ENCODE measurements at places on chromosomes 13 and 19. TPM values are rescaled to one million over a fixed set of nuclear protein-coding genes. Genes with fewer than 3 reads are reported as not detected.

GRCh38 chr19:29630655-29631054 lies 24.6 kb downstream of the POP4 start:
- no peak for DNase-seq

DNA sequence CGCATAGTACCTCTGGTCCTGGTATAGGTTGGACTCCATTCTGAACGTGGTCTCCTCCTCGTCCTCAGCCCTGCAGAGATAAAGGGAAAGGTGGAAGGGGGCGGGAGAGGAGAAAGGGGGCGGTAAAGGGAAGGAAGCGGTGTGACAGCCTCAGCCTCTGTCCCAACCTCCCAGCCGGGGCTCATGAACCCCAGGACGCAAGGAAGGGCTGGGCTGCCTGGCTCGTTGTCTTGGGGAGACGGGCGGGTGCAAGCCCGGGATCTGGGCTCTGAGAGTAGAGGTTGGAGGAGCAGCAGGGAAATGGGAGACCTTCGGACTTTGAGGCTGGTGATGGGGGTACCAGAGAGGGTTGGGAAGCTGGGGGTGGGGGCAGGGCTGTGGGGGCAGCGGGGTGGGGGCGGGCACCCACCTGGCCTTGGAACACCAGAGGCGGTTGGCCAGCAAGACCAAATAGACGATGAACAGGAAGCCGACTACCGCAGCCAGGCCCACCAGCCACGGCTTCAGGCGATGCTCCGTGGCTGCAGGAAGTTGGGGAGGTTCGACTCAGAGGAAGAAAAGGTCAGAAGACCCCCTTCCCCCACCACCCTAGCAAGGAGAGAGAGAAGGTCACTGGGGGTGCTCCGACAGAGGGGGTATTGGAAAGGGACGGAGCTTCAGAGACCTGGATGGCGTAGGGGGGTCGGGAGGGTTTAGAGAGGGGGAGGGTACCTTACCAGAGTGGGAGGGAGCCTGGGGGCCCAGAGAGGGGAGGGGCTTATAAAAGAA lies 1.7 kb downstream of the SMIM24 start:
- peak; percentile 16 for DNase-seq

C3 gene
- total RNA-seq = 2.4 TPM

- DNase-seq = peak; percentile 71
Measured at GRCh38 chr19:18278521-18279265, 2.7 kb downstream of the JUND start.

CADM4 gene
- 0.57 TPM for total RNA-seq

- no peak for DNase-seq
Measured at GRCh38 chr13:34577051-34577450, 365.0 kb upstream of the NBEA start.

GRCh38 chr13:41452462-41452861 lies 4.9 kb upstream of the RGCC start:
- no peak for DNase-seq

GRCh38 chr13:41590643-41591042 lies 133.3 kb downstream of the RGCC start:
- no peak for DNase-seq

DNA sequence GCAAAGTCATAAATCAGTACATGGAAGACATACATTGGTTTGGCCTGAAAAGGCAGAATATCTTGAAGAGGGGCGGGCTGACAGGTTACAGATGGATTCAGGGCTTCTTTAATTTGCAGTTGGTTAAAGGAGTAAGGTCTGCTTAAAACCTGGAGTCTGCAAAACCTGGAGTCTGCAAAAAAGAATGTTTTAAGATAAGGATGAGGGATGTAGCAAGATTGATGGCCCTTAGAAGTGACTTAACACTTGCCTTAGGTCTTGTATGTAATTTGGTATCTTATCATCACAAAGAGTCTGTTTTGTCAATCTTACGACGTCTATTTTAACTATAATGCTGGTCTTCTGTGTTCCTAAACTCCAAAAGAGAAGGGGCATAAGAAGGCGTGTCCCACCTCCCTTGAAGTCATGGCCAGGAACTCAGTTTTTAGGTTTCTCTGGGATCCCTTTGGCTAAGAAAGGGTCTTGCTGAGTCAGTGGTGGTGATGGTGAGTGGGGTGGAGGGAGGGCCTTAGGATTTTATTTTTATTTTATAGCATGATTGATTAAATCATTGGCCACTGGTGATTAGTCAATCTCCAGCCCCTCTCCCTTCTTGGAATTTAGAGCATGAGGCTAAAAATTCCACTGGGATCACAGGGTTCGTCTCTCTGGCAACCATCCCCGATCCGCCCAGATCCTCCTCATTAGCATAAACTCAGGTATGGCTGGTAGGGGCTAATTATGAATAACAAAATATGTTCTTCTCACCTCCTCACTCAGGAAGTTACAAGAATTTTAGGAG lies 10.1 kb upstream of the HAS1 start:
- DNase-seq = no peak

DNA sequence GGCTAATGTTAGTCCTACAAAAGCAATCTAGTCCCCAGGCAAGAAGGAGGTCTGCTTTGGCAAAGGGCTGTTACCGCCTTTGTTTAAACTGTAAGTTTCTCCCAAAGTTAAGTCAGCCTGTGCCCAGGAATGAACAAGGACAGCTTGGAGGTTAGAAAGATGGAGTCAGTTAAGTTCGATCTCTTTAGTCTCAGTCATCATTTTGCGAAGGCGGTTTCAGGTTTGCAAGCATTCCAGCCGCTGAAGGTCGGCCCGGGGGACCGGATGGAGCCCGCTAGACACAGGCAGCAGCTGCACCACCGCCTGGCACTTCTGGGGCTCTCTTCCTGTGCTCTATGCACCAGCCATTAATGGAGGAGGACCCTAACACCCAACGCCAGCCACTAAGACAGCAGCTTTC lies 91.3 kb downstream of the STK24 start:
- no peak for DNase-seq

- no peak for DNase-seq
Measured at GRCh38 chr13:78700121-78700910, 41.4 kb upstream of the OBI1 start.

GRCh38 chr13:29679396-29680053 lies 84.0 kb upstream of the SLC7A1 start:
- DNase-seq = no peak

GRCh38 chr13:59906413-59907049 lies 257.2 kb downstream of the DIAPH3 start:
- no peak for DNase-seq

DNA sequence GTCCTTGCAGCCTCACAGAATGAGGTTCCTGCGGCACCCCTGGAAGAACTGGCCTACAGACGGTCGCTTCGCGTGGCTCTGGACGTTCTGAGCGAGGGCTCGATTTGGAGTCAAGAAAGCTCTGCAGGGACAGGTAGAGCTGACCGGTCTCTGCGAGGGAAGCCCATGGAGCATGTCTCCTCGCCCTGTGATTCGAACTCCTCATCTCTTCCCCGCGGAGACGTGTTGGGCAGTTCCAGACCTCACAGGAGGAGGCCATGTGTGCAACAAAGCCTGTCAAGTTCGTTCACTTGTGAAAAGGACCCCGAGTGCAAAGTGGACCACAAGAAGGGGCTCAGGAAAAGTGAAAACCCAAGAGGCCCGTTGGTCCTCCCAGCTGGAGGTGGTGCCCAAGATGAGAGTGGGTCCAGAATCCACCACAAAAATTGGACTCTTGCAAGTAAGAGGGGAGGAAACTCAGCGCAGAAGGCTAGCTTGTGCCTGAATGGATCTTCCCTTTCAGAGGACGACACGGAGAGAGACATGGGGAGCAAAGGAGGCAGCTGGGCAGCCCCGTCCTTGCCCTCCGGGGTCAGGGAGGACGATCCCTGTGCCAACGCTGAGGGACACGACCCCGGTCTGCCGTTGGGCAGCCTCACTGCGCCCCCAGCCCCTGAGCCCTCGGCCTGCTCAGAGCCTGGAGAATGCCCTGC lies 23.4 kb upstream of the NDUFS7 start:
- DNase-seq = no peak

- peak; percentile 90 for DNase-seq
Measured at GRCh38 chr19:4369109-4369887, 25.9 kb downstream of the MPND start.
